Hematopoietic multipotent progenitor cell treated with erythropoietin and hydrocortisone succinate and interleukin-3 and kit ligand, for 17 days (in vitro differentiated cells): ENCODE measurements at places on chromosomes 4 and X.

- no peak for DNase-seq
Observed at GRCh38 chr4:182143822-182144625, 99.2 kb upstream of the TENM3 start.

- DNase-seq, result no peak
Observed at GRCh38 chr4:79851625-79852304, 221.3 kb downstream of the ANTXR2 start.

DNA sequence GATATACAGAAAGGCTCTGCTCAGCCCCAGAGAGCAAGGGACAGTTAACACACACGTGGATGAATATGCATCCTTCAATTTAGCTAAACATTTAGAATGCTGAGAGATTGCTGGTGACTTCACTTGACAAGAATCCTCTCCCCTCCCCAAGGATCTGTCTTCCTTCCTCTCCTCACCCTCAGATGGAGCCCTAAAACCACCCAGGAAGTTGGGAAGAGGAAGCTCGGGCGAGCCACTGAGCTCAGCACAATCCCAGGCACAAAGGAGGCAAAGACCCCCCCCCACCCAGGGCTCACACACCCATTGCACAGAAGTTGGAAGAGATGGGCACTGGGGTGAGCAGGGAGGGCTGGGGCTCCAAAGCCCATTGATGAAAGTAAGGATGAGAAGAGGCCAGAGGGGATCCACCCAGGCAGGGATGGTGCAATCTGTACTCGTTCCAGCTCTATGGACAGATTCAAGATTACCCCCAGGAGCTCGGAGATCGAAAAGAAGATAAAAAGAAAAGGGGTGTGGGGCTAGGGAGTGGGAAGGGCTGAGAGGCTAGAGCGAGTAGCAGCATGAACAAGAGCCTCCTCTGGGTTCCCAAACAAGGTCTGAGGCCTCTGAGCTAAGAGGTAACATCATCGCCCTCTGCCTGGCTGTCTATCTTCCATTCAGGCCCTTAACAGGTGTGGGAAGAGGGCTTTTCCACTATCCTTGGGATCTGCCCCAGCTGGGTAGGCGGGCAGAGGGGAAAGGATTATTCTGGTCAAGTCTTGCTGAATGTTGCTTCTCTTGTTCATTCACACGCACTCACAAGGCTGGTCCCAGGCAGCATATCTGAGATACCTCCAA lies 1.2 kb downstream of the TFE3 start:
- peak; percentile 49 for DNase-seq

DNA sequence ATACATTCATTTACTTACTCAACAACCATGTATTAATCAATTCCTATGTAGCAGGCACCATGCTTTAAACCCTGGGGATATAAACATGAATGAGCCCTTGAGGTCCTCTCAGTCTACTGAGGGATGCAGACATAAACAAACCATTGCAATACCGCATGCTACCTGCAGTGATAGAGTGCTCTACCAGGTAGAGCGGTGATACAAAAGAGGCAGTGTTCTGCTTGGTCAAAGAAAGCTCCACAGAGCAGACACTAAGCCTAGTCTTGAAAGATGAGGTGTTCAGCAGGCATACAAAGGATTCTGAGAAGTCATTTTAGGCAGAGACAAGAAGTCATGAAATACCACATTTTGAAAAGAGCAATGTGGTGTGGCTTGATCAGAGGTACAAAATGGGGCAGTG lies 26.9 kb upstream of the AMOT start:
- no peak for DNase-seq

DNA sequence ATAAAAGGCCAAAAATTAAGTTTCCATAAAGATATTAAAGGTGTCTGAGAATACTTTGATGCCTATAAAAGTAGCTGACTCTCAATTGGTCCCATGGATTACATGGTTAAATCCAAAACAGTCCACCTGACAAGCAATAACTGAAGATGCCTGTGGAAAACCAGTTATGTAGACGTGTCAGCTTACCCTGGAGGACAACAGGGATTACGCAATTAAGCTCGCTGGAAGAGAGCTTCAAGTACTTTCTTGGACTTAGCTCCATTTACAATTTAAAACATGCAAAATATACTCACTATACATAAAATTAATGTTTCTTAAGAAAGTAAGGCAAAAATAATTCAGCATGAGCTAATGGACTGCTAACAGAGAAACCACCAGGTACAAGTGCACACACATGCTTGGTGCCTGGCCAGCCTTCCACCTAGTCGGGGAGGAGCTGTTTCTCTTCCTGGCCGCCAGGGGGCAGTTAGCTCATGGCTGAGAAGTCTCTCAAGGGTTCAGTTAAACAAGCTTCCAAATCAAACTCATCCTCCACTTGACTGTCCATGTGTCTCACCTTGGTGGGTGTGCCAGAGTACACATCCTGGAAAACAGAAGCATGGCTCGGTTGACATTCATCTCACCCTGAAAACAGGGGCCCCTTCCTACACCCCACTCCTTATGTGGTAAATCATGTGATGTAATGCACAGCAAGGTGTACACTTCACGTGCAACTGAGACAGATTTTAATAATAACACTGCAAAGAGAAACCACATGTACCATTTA lies 9.2 kb upstream of the FAM53A start:
- peak; percentile 85 for DNase-seq

GRCh38 chrX:47239199-47239598 lies 6.4 kb downstream of the USP11 start:
- no peak for DNase-seq

- no peak for DNase-seq
Observed at GRCh38 chr4:14827111-14827510, 175.2 kb upstream of the CPEB2 start.

DNA sequence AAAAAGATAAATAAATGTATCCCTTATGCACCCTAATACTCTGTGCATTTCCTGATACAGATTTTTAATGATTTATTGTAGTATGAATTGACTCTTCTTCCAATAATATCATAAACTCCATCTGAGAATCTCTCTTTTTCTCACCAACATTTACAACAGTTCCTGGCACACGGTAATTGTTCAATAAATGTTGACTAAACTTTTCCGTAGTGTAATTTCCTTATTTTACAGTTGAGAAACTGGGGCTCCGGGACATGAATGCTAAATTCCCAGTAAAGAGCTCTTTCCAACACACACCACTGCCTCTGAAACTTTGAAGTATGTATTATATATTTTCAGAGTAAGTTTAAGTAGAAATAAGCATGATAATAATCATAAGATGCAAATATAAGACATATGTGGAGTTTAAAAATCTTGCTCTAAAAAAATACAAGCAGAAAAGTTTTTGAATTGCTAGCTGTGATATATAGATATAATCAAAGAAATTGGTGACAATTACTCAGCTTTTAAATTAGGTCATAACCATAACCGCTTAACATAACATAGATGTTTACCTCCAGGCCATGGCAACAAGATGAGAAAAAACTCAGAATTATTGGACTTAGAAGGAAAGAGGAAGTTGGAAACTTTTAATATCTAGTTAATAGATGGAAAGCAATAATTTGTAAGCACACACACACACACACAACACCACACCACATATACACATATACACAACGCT lies 28.2 kb upstream of the ANTXR2 start:
- no peak for DNase-seq

DNA sequence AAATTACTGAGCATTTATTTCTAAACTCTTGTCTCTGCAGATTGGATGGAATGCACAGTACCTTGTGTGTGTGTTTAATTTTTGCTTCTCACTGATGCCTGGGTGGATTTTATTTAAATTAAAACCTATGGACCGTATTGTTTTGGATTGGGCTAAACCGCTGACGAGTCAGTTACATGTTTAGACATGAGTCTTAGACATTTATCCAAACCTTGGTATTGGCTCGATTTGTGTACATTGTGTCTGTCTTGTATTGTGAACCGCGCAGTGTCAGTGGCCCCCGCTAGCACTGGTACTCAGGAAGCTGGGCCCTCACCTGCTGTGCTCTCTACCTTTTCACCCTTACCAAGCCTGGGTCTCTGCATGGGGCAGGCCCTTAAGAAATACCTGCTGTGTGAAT lies 40.8 kb upstream of the TADA2B start:
- no peak for DNase-seq

DNA sequence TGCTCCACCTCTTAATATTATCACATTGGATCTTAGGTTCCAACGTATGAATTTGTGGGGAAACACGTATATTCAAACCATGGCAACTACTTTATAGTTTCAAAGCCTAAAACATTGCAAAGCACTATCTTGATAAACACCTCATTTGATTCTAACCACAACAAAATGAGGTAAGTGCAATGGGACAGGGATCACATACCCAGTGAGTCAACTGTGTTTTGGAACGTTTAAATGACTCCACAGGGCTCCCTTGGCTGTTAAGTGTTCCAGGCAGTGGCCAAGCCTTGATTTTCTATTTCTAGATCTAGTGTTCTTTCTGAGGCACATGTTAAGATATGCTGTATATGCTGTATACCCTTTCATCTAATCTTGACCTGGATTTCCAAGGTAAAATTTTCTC lies 54.5 kb upstream of the C1QTNF7 start:
- no peak for DNase-seq

DNA sequence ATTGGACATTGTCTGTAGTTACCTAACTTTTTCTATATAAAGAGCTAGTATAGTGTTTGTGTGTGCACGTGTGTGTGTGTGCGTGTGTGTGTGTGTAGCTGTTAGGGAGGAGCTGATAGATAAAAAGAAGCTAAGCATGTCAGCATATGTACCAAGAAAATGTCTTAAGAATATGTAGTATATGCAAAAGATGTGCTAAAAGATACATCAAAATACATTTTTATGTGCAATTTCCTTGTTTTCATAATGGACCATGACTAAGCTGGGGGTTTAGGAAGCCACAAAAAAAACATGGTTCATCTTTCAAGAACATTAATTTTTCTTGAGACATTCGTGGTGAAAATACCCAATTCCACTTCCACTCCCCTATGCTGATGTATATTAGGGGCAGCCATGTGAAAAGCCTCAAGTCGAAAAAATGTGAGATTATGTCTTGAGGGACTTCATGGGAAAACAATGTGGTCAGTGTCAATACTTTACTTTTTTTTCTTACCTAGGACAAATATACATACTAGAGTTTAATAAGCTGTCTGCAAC lies 1599.7 kb downstream of the ARAP2 start:
- DNase-seq, result no peak

GRCh38 chrX:71091263-71091662 lies 4.4 kb upstream of the FOXO4 start:
- no peak for DNase-seq

DNA sequence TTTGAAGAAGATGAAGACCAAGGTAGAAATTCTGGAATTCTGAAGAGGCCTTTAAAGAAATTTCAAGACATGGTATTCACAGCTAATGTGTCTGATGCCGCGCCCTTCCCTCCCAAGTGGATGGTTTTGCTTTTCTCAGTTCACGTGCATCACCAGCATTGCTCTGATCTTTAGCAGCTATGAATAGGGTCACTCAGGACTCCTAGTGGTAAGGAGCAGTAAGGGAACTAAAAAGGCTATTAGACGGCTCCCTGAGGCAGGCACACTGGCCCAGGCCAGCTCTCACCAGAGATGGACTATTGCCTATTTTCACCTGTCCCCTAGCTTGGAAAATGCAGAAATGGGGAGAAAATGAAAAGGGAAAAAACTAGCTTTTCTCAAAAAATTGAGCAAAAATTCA lies 447.5 kb upstream of the RASGEF1B start:
- DNase-seq, result no peak

- no peak for DNase-seq
Observed at GRCh38 chr4:106659371-106659770, 290.8 kb upstream of the GIMD1 start.

DNA sequence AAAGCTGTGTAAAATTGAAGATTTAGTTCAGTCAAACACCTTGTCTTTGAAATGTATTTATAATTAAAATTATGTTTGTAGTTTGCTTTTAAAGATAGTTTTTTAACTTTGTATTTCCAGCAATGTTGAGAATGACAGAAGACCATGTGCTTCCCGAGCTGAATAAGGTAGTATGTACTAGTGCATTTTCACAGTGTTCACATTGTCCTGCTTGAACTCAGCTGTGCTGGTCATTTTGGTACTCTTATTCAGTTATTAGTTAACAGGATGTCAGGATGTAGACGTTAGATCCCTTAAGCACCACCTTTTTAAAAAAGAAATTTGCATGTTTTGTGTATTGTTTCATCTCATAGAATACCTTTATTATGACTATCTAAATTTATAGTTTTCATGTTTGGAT lies 28.4 kb downstream of the ANAPC4 start:
- no peak for DNase-seq

GRCh38 chr4:77745792-77746191 lies 73.4 kb downstream of the CNOT6L start:
- DNase-seq, result no peak

GRCh38 chr4:175671491-175671934 lies 140.6 kb downstream of the GPM6A start:
- no peak for DNase-seq

GRCh38 chr4:15161439-15161838 lies 159.2 kb downstream of the CPEB2 start:
- no peak for DNase-seq
